ENCODE measurements at places on chromosomes 1 and 21. TPM values are rescaled to one million over a fixed set of nuclear protein-coding genes. Genes with fewer than 3 reads are reported as not detected.

Gene SPATA17
- total RNA-seq: 1.2 TPM

Gene GJA9
- not detected for total RNA-seq

- DNase-seq: no peak
These were observed 20.8 kb downstream of the TNNT2 start for GRCh38 chr1:201356701-201357100.

Gene ROR1
- total RNA-seq: 5.7 TPM

Gene FCER1A
- total RNA-seq: 0.34 TPM

- DNase-seq: no peak
These were observed 530.8 kb upstream of the BEND5 start for GRCh38 chr1:49307457-49307856.

All from left cardiac atrium (tissue), 4 donors.